ENCODE measurements at places on chromosomes 7 and 10.

DNA sequence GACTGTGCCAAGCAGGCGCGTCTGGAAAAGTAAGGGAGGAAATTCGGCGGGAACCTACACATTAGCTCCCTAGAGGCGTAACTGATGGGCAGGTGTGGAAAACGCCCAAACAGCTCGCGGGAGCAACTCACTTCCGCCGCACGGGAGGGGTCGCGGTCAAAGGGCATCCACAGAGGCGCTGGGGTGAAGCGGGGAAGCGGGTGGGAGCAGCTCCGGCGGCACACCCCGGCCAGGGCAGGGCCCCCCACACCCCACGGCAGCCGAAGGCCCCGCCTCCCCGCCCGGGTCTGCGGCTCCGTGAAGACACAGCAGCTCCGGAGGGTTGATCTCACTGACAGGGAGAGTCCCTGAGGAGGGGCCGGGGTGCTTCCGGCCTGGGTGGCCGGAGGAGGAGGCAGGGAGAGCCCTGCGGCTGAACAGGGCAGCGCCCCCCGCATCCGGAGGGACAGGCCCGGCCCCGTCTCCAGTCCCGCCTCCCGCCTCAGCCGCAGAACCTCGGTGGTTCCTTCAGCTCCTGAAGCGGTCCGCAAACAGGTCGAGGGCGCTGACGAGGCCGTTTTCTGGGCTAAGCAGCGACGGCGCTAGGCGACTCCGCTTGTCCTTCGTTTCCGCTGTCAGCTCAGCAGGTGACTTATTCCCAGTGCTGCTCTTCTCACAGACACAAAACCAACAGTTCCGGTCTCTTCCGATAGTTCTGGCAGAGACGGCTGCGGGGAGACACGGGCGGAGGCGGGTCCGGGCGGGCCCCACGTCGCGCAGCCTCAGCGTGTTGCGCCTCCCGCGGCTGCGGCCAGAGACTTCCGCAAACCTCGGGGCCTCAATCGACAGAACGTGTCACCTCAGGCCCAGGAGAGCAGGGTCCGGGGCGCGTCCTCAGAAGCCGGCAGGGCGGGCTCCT is 276.1 kb downstream of the DNAJB6 start:
- peak; percentile 62 for DNase-seq

DNA sequence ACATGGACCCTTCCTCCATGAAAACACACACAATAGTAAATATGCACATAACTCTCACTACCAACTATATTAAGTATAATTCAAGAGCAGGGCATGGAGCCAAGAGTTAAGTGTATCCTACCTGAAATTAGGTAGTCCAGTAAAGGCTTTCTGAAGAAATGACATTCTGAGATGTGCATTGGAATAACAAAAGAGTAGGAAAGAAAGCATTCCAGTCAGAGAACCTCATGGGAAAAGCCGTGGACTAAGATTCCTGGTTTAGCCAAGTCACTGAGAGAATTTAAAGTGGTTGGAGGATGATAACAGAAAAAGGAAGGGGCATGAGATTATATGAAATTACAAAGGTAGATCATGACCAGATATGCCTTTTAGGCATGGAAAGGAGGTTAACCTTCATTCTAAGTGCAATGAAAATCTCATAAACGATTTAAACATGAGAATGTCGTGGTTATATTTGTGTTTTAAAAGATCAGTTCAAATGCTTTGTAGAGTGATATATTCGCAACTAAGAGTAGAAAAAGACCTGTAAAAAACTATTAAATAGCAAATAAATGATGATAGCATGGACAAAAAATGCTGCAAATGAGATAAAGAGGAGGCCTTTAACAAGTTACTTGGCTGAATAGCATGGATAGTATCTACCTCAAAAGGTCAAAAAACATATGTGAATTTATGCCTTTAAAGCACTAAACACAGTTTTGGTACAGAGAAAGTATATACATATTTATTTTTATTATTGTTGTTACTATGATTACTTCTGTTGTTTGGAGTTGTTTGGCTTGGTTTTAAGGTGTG is 767.4 kb upstream of the GHITM start:
- DNase-seq: no peak

GRCh38 chr7:74058486-74058885 is 25.1 kb upstream of the LIMK1 start:
- DNase-seq: no peak

- DNase-seq: no peak
Measured at GRCh38 chr7:53604201-53604600, 568.8 kb downstream of the POM121L12 start.

- DNase-seq: no peak
Measured at GRCh38 chr7:41809116-41809515, 106.2 kb upstream of the INHBA start.
